SK-N-SH treated with all-trans-retinoic acid at 6 μM for 48 hours (cell line): ENCODE measurements at places on chromosomes 4 and X.

- ATAC-seq: peak; percentile 74
These were observed 220.1 kb downstream of the DLG3 start for GRCh38 chrX:70664726-70665125.

GRCh38 chr4:173424899-173425805 is 26.2 kb upstream of the SCRG1 start:
- ATAC-seq: peak; percentile 75

- no peak for ATAC-seq
These were observed 27.2 kb downstream of the TACR3 start for GRCh38 chr4:103692615-103693014.

- no peak for ATAC-seq
These were observed 130.2 kb downstream of the SH2D1A start for GRCh38 chrX:124476562-124476961.

DNA sequence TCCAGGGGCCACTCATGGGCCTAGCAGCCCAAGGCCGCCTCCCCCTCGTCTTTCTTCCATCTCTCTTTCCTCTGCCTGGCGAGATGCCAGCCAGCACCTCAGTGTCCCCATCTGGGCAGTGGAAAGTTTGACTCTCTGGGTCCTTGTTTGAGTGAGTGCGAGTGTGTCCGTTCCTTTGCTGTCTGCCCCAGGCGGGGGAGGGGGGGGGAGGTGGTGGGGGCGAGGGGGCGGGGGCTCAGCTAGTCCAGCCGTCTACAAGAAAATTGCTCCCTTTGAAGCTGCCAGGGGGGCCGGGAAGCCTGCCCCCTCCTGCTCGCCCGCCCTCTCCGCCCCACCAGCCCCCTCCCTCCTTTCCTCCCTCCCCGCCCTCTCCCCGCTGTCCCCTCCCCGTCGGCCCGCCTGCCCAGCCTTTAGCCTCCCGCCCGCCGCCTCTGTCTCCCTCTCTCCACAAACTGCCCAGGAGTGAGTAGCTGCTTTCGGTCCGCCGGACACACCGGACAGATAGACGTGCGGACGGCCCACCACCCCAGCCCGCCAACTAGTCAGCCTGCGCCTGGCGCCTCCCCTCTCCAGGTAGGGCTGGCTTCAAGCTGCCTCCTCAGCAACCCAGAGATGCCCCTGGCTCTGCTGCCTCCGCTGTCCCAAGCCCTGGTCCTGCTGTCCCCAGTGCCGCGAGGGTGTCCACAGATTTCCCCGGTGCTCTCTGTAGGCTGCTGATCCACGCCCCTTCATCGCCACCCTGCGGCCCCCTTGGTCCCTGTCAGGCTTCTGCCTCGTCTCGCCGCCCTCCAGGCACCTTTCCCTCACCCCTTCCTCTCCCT is at the start of gene BGN:
Gene BGN (plus strand): TSS at position 440 of the 821 bp plus-strand sequence. CDS start 9,652 bp downstream, outside the sequence.
- ATAC-seq: peak; percentile 70

GRCh38 chrX:14902537-14902936 is 29.3 kb downstream of the MOSPD2 start:
- ATAC-seq: no peak

- peak; percentile 85 for ATAC-seq
These were observed 93.0 kb downstream of the TSPAN7 start for GRCh38 chrX:38654302-38654701.

- ATAC-seq: peak; percentile 58; the same call in 2 of the 3 replicates
These were observed 5.2 kb downstream of the GABRA3 start for GRCh38 chrX:152445926-152446325.

- peak; percentile 12 for ATAC-seq
These were observed 1.3 kb downstream of the NEUROG2 start for GRCh38 chr4:112514647-112515197.

DNA sequence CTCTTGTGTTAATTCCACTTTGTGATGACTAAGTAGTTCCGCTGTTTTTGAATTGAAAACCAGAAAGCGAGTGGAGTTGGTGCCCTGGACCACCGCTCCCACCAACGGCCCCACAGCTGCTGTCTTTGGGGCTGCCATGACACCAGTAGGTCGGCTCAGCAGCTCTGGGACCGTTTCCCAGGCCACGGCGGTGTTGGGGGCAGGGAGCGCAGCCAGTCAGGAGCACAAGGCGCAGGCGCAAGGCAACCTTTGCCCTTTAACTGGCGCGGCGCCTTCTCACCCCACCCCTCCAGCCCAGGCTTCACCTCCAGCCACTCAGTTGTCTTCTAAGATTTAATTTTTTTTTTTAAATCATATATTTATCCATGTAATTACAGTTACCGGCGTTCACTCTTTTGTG is at the start of gene GK2:
Gene GK2 (minus strand): TSS at position 166 of the 400 bp plus-strand sequence. CDS start 28 bp downstream, at position 138.
- no peak for ATAC-seq

DNA sequence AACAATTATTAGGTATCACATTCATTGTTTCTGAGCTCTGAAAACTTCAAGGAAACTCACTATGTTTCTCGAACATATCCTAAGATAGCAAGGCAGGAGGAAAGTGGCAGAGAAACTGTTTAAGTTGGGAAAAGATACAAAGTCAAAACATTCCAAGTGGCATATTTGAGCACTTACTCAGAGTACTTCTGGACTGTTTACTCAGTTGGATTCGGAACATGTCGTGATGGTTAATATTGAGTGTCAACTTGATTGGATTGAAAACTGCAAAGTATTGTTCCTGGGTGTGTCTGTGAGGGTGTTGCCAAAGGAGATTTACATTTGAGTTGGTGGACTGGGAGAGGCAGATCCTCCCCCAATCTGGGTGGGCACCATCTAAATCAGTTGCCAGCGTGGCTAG is 298.3 kb downstream of the IL1RAPL2 start:
- ATAC-seq: no peak

DNA sequence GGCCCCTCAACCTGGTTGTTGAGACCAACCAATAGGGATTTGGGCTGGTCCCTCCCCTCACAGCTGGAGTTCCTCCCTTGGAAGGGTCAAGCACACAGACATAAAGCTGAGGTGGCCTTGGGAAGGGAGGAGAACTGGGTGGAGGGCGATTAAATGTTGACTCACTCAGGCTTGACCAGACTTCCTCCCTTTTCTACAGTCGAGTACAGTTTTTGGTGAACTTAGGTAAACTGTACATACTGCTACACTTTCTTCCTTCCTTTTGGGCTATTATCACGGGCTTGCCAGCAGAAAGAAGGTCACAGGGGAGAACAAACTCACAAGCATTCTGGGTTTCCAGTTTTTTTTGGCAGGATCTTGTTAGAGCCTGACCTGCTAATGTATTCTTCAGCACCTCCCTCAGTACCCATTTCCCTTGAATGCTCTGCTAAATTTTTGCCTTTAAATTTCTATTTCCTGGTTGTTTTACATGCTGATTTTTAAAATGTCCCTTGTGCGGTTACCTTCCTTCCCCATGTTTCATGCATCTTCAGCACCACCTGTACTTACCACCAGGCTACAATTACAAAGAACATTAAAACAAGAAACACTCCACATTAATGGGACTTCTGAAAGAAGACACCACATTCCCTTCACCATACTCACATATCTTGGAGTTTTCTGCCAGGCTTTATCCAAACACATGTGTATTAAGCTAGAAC is 135.2 kb upstream of the RASGEF1B start:
- no peak for ATAC-seq

- ATAC-seq: no peak
These were observed 17.5 kb downstream of the TXK start for GRCh38 chr4:48116582-48116981.

GRCh38 chrX:25288676-25289075 is 272.9 kb upstream of the ARX start:
- no peak for ATAC-seq

DNA sequence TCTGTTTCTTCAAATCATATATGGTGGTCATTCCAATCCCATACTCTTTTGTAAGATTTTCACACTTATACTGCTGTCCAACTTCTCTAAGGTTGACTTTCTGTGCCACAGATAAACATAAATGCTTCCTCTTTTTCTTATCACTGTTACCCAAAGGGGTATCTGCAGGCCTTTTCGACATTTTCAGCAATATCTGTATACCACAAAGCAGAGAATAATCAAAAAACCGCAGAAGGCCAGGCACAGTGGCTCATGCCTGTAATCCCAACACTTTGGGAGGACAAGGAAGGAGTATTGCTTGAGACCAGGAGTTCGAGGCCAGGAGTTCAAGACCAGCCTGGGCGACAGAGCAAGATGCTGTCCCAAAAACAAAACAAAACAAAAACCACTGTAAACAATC is 3.1 kb upstream of the RFC1 start:
- no peak for ATAC-seq

DNA sequence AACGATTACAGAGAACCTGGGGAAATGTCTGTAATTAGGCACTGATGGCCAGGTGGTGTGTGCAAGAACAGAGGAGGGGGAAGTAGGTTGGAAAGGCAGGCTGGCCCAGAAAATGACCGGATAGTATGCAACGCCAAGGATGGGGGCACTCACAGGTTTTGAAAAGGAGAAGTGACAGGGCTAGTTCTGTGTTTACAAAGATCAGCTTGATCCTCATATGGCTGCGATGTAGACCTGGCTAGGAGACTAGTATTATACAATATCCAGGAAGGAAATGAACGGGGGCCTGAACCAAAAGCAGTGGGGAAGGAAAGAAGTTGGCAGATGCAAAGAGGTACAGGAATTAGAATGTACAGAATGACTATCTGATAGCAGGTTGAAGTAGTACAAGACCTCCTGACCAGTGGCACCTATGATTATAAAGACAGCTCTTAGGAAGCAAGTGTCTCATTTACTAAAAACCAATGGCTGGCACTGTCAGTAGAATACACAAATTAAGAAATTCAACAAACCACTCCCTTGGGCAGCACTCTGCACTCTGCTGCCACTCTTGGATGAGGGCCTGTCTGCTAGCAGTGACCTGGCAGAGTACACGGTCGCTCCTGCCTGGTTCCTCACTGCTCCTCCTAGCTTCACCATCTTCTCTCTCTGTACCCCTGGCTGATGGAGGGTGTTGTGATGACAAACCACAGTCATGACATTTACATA is 14.1 kb downstream of the MFAP3L start:
- no peak for ATAC-seq

- ATAC-seq: no peak
These were observed 272.9 kb downstream of the PPP1R2C start for GRCh38 chrX:42505016-42505415.

DNA sequence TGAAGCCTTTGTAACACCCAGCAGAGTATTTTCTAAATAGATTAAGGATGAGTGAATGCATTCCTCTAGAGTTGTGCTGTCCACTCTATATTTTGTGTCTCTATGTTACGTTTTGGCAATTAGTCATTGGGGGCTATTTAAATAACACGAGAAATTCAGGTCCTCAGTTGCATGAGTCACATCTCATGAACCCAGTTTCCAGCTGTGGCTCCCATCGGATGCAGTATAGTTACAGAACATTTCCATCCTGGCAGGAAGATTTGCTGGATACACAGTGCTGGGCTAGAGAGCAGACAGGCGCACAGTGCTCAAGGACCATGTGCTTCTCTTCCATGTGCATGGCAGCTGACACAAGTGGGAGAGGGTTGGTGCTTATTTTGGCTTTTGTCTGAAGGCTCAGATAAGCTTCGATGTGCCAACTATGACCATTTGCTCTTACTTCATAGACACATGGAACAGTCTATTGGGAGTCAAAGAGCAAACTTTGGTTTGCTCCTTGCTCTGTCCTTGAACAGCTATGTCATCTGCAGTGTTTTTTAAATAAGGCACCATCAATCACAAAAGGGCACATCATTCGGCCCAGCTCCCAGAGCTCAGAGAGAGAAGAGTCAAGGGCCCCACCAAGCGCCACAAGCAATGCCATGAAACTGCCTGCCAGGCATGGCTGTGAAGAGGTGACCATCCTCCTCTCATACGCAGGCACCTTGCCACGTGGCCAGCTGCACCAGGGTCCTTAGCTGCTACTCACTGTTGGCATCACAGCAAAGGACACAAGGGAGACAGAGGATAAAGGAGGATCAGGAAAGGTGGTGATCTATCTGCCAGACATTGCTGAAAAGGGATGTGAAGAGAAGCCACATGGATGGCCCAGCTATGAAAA is 8.1 kb upstream of the STS start:
- ATAC-seq: peak; percentile 85

DNA sequence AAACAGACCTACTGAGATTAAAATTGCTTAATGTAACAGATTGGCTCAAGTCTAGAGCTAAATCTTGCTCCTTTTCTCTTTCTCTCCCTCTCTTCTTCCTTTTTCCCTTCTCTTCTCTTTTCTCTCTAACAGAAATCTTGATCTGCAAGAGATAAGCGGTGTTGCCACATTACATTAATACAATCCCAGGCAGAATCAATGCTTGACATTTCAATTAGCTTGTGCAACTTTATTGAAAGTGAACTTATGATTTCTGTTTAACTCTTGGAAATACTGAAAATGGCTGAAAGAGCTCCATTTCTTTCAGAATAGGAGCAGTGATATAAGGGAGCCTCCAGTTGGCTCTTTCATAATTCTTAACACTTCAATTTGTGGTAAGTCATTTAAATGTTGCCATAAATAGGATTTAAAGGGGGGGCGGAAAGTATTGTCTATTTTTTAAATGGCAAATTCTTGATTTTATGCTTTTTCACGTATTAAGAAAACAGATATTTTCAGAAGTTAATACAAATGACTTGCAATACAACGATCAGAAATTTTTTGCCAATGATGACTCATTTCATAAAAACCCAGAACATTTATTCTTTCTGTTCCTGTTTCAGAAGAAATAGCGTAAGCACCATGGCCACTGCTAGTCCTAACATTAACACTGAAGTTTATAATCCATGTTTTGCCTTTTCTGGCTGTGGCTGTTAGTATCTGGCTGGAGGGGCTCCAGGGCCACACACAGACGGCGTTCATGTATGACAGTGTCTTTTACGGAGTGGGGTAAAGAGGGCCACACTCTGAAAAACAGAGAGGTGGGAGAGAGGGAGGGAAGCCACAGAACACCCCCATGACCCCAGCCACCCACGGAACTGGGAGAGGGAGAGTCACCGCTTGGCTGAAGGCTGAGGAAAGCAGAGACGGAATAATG is 115.7 kb upstream of the FAT1 start:
- peak; percentile 79 for ATAC-seq

DNA sequence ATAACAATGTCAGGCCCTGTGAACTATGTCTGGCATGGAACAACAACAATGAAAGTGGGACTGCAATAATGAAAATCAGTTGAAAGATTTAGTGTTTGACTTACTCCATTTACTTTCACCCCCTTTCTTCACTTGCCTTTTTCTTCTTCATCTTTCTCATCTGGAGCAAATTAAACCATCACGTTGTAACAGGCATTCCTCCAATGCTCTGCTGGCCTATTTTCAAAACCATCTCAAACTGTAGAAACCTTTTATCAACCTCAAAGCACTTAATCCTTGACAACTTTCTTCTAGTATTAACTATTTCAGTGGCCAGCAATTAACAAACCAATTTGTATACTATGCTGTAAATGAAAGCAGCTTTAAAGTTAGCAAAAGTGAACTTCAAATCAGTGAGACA is 8.3 kb downstream of the KLHL13 start:
- ATAC-seq: no peak; the same call in 2 of the 3 replicates
